ENCODE measurements at places on chromosomes 5 and 9.

DNA sequence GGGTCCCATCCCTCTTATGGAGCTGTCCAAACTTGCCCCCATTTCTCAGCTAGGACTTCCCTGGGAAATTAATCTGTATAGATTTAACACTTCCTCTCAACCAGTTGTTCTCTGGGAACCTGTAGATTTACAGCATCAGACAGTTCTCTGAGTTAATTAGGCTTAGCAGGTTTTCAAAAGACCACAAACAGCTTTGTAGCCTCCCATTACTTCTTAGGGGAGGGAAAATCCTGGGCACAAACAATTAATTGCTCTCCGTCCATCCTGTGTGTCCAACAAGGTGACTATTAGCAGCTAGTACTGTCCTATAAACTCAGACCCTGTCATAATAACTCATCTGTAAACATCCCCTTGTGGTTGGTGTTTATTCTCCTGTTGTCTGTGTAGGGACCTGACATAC is 197.9 kb downstream of the GOLPH3 start:
- no peak for DNase-seq

DNA sequence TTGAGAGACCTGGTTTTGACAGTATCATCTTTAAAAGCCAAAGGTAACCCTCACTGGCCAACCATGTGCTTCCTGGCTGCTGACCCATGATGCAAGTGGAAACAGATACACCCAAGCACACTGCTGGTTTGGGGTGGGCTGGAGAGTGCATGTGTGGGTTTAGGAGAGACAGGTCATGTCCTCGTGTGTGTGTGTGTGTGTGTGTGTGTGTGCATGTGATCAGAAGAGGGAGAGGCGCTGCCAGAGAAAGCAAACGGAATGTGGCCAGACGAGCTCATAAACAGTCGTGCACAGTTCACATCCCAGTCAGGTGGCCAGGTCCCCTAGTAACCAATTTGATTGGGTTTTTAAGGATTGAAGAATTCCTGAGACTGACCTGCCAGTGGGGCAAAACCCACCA is 112.8 kb upstream of the ICE1 start:
- no peak for DNase-seq

DNA sequence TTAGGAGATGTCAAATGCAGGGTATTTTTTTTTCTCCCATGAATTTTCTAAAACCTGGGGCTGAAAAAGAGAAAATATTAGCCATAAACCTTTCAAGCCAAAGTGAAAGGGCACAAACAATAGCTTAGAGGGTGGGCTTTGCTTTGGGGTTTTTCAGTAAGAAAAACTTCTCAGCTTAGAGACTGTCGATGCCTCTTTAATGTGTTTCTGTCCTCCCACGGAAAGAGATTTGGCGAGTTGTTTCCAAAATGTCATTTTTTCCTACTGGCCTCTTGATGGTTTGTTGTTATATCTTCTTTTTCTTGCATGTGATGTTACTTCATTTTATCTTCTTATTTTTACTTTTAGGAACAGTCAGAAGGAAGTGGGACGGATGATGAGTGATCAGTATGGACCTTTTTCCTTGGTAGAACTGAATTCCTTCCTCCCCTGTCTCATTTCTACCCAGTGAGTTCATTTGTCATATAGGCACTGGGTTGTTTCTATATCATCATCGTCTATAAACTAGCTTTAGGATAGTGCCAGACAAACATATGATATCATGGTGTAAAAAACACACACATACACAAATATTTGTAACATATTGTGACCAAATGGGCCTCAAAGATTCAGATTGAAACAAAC is 177.3 kb downstream of the SMARCA2 start:
- no peak for DNase-seq

GRCh38 chr9:106722051-106722753 is 140.8 kb upstream of the ZNF462 start:
- DNase-seq: no peak

DNA sequence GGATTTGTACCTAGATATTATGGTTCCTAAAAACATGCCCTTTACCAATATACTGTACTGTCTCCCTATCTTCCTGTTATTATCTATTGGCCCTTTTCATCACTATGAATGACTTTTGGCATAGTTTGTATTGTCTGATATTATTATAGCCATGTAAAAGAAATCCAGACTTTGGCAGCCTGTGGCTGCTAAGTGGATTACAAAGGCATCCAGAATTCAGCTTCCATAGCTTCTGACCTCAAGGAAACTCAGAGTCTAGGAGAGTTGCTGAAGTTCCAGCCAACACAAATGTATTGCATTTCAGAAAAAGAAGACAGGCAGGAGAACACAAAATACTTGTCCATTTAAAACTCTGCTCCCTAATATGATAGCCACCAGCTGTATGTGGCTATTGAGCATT is 319.2 kb upstream of the MPDZ start:
- DNase-seq: no peak

DNA sequence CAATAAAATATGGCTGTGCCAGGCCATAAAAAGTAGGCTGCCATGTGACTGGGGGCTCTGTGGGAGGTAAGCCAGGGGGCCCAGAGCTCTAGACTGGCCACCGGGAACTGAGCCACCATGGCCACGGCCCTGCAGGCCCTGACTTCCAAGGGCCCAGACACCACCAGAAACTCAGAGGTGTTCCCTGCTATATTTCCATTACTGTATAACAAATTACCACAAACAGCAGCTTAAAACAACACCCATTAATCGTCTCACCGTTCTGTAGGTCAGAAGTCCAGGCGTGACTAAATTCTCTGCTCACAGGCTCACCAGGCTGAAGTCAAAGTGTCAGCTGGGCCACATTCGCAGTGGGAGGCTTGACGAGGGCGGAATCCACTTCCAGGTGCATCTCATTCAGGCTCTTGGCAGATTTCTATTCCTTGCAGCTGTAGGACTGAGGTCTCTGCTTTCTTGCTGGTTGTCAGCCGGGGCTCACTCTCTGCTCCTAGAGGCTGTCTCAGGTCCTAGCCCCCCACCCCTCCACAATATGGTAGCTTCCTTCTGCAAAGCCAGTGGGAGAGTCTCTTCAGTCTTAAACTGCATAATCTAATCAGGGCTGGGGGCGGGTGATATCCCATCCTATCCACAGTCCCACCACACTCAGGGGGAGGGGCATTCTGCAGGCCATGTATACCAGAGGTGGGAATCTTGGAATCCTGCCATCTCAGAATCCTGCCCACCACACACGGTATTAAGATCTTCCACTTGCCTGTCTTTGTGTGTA is 125.4 kb downstream of the C5orf15 start:
- DNase-seq: no peak

DNA sequence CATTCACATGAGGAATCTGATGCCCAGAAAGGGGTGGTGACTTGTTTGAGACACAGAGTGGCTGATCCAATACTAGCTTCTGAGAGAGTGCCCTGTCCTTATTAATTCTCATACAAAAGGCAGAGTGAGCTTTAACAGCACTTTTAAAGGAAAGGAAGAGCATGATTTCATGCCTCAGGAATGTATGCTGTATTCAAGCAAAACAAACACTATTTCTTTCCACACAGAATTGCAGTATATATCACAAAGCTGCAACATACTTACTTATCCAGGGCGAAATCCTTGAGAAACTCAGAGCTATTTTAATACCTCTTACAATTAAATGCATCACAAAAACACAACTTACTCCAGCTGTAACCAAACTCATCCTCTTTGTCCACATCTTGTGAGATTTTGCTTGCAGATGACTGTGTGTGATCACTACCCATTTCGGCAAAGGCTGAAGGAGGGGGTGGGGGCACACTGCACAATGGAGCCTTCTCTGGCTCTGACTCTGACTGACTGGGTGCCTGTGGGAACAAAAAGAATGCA is 139.8 kb downstream of the MPDZ start:
- no peak for DNase-seq

- no peak for DNase-seq
Observed at GRCh38 chr5:106094839-106095238, 1575.9 kb downstream of the EFNA5 start.

- DNase-seq: no peak
Observed at GRCh38 chr9:129637673-129638439, 4.1 kb downstream of the ASB6 start.

GRCh38 chr9:129416821-129417539 is 203.9 kb downstream of the C9orf50 start:
- DNase-seq: no peak

GRCh38 chr9:116309900-116310611 is 156.5 kb downstream of the PAPPA start:
- DNase-seq: no peak

GRCh38 chr5:53071738-53072137 is 37.8 kb downstream of the MOCS2 start:
- no peak for DNase-seq

DNA sequence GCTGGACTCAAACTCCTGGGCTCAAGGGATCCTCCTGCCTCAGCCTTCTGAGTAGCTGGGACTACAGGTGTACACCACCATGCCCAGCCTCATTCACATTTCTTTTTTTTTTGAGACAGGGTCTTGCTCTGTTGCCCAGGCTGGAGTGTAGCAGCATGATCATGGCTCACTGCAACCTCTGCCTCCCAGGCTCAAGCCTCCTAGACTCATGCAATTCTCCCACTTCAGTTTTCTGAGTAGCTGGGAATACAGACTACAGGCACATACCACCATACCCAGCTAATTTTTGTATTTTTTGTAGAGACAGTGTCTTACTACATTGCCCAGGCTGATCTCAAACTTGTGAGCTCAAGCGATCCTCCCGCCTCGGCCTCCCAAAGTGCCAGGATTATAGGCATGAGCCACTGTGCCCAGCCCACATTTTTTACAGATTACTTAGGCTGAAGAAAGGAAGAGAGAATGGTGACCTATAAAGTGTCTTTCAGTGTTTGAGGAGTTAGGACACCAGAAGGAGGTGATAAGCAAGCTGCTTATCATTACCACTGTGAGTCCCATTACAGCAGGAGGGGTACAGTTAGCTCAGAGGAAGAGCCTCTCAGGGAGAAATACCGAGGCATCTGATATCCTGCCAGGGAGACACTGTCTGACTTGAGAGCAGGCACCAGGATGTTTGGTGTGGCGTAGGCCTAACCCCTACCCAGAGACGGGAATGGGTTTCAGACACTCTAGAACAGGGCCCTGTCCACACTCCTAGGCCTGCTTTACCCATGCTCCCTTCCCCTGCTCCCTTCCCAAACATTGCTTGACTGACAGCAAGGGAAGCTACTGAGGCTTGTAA is 9.7 kb downstream of the FAXDC2 start:
- no peak for DNase-seq

DNA sequence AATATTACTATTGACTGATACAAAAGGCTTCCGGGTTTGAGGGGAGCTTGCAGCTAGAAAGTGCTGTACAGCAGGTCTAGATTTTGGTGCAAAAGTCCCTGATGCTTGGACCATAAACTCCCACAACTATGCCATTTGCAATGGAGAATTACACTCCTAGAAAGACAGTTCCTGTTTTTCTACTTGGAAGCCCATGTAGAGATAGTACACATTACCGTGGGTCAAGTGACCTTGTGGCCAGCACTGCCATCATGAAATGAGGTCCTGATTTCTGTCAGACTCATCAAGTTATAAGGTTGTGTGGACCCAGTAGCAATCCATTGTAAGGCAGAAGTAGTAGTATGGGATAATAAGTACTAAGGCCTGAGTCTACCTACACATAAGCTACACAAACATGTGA is 42.8 kb upstream of the TNFSF8 start:
- no peak for DNase-seq

DNA sequence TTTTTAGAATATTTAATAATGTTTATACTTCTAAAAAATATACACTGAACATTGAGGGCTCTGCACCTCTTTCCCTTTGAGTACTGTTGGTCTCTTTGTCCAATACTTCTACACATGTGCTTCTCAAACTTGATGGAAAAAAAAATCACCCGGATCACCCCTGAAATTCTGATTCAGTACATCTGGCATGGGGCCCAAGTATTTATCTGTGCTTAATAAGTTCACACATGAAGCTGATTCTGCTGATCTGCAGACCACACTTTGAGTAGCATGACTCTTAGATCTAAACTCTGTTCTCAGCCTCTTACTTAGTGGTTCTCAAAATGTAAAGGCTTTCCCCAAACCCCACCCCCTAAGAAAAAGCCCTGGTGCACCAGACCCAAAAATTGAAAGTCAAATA is 12.0 kb downstream of the RUSC2 start:
- DNase-seq: no peak

GRCh38 chr9:15524845-15525455 is 14.2 kb upstream of the PSIP1 start:
- DNase-seq: no peak

- DNase-seq: no peak
Observed at GRCh38 chr5:1251678-1252580, 26.7 kb downstream of the SLC6A18 start.

DNA sequence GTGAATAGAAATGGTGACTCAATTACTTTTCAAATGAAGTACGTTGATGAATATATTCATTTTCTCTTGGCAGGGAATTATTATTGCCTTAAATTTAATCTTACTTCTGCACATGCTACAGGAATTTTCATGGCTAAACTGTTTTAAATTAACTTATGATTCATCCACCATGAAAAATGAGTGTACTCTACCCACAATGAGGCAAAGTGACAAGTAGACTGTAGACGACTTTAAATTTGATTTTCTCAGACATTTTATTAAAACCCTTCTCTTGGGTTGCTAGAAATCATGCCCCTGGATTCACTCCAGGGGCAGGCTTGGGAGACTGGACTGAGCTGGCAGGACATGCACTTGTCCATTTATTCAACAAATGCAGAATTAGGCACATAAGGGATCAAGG is 23.5 kb upstream of the ERAP2 start:
- no peak for DNase-seq

DNA sequence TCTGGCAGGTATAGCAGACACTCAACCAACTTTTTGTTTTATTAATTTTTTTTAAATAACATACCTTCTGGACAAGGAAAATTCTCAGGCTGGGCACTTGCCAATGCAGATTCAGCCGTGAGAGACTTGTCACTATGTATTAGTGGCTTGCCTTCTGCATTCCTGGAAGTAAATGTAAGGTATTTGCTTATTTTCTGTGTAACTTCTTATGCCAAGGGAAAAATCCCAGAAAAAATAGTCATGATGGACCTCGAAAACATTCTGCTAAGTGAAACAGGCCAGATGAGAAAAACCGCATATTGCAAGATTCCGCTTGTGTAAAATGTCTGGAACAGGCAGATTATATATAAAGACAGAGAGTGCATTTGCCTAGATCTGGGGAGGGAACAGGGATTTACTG is 260.3 kb upstream of the DAPK1 start:
- DNase-seq: no peak

DNA sequence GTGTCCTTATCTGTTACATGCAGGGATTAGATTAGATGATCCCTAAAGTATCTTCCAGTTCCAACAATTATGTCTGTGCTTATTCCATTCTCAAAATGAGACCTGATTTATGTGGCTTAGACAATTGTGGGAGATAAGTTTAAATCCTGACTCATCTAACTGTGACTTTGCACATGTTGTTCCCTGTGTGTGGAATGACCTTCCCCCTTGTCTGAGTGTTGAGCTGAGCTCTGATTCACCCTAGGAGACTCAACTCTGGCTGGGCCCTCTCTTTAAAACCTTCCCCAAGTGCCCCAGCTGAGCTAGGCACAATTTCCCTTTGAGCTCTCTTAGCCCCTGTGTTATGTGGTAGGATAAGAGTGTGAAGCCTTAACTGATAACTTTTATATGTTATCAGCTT is 118.9 kb upstream of the ELL2 start:
- DNase-seq: no peak

Measured in stimulated activated CD4-positive, alpha-beta T cell treated with anti-CD3 and anti-CD28 coated beads, Interleukin-1b, Interleukin-23, amount 100 ng/mL, for 1 hour (primary cell).